ENCODE measurements at places on chromosomes 1 and 21.

GRCh38 chr1:208177656-208178055 is 66.5 kb downstream of the PLXNA2 start:
- DNase-seq, result no peak

GRCh38 chr1:165173818-165174217 is 182.7 kb downstream of the LMX1A start:
- no peak for DNase-seq

DNA sequence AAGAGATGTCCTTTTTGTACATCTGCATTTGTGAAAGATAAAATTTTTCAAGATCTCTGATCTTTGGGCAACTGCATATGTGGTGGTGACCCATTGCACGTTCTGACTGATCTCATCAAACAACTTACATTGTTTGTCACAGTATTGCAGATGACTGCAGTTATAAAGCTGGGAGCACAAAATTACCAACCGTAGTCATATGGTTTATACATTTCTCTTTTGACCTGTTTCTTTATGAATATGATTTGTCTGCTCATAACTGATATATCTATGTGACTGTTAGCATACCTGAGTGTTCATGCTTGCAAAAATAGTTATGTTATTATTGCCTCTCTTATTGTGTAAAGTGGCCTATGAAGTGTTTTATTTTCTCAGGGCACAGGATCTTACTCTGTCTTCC is 43.7 kb upstream of the HMCN1 start:
- no peak for DNase-seq

DNA sequence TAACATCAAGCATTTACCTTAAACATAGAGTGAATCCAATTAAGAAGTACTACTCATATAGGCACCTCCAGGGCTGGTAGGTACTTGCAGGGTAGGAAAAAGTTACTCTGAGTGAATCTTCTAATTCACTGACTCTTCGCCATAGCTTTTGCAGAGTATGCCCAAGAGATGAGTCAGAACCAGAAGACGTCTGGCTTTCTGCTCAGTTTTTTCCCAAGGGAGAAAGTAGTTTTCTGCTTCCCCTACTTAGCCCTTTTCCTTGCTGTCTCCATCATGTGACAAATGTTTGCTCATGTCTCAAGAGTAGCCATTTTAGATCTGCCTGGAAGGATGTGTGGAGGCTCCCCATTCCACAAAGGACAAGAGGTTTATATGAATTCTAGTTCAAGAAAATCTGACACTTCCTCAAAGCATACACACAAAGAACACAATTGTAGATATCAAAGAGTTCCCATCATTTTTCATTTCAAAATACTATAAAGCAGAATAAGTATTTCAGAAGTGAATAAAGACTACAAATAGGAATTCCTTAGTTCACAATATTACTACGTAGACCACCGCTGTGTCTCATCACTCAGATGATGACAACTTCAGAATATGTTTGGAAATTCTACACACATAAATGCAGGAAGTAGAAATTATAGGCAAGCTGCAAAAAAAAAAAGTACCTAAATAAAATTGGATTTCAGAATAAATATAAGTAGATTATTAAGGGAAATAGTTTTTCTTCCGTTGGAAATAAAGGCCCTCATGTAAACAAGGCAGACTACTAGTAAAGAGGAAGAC is 98.5 kb downstream of the ASH1L start:
- DNase-seq, result no peak

DNA sequence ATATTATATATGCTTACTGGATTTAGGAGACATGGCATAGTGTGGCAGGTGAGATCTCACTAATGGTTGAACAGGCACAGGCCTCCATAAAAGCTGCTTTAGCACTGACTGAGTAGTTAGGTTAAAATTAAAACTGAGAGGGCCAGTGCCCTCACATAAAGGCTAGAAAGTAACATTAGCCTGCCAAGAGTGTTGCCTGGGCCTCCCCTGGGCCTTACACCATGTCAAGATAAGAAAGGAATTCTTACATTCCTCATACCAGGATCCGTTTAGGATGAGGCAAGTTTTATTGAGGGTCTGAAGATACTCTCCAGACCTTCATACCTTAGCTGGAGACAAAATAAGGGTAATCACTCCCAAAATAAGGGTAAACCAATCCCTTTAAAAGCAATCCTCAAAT is 1011.8 kb downstream of the PLA2G4A start:
- DNase-seq, result no peak

DNA sequence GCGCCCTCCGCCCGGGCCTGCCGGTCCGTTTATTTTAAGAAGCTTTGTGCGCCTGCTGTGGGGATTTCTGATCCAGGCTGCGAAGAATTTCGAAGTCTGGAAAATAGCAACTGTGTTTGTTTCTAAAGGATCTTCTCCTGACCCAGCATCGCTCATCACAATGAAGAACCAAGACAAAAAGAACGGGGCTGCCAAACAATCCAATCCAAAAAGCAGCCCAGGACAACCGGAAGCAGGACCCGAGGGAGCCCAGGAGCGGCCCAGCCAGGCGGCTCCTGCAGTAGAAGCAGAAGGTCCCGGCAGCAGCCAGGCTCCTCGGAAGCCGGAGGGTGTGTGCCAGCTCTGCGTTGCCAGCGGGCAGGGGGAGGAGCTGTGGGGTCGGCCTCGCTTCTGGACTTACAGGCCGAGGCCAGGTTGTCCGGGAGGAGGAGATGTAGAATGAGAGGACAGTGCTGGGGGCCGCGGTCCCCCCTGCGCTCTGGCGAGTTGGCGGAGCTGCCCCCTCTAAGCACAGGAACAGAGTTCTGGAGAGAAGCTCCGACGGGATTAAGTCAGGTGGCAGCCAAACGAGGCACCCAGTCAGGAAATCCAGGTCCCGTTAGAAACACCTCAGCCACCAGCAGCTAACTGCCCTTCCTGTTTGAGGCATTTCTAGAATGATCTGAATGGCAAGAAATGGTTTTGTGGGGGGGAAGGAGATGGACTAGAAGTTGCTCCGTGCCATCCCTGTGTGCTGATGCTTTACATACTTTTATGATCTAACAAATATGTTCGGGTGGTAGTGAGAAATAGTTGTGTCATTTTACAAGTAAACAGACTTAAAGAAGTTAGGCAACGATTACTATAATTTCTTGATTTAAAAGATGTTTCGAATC is 948 bp downstream of the TXLNA start:
- DNase-seq, result peak; percentile 63

DNA sequence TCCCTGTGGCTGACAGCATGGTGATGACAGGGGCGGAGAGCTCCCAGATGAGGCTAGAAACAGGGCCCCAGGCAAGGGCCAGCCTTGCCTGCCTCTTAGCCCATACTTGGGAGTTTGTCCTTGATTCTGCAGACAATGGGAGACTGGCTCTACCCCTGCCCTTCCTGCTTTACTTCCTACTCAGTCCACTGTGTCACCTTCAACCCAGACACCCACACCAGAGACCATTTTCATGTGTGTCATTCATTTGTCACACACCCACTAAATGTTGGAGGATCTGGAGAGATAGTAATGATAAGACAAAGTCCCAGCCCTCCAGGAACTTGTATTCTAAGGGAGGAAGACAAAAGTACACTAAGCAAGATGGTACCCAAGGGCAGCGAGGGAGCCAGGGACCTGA is 43.7 kb downstream of the SYT6 start:
- DNase-seq, result no peak

GRCh38 chr1:182930985-182931384 is 22.0 kb downstream of the SHCBP1L start:
- no peak for DNase-seq

- DNase-seq, result peak; percentile 23
Measured at GRCh38 chr1:62407398-62408009, 29.3 kb upstream of the USP1 start.

DNA sequence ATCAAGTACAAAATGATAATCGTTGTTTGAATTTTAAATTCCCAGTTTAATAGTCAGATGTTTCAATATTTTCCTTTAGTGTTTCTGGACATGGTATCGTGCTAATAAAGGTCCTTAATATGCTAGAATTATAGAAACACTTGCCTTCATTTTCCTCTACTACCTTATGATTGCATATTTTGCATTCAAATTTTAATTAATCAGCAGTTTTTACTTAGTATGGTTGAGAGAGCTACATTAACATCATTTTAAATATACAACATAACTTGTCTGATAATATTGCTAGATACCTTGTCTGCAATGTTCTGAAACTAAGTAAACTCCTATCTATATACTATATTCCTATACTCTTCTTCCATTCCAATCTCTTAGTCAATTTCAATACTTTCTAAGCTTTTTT is 66.3 kb downstream of the USH2A start:
- DNase-seq, result no peak

GRCh38 chr1:101781201-101781831 is 215.4 kb downstream of the OLFM3 start:
- no peak for DNase-seq

- peak; percentile 70 for DNase-seq
Measured at GRCh38 chr1:185044981-185045813, at the start of gene RNF2. TSS of gene RNF2 (plus strand) at chr1:185045558. CDS start at chr1:185087554, 41,996 bp downstream.

DNA sequence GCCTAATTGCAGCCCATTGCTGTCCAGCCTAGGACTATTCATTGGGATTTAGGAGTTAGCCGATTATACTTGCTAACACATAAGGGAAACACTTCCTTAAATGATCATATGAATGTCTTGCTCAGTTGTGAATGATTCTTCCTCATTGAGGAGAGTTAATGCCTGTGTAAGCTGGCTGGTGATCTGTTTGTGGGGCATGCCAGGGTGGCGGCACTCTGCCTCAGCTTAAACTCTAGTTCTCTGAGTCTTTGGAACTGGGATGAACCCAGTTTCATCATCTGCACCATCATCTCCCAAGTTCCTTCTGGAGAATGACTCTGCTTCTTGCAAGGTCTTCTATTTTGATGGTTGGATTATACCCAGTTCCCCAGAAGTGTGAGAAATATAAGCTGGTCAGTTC is 23.9 kb upstream of the SLAMF6 start:
- DNase-seq, result no peak

Measured in H54 (cell line).